ENCODE measurements at places on chromosomes 16 and 17.

GRCh38 chr16:4179020-4179419 lies 62.8 kb upstream of the ADCY9 start:
- DNase-seq, result no peak

DNA sequence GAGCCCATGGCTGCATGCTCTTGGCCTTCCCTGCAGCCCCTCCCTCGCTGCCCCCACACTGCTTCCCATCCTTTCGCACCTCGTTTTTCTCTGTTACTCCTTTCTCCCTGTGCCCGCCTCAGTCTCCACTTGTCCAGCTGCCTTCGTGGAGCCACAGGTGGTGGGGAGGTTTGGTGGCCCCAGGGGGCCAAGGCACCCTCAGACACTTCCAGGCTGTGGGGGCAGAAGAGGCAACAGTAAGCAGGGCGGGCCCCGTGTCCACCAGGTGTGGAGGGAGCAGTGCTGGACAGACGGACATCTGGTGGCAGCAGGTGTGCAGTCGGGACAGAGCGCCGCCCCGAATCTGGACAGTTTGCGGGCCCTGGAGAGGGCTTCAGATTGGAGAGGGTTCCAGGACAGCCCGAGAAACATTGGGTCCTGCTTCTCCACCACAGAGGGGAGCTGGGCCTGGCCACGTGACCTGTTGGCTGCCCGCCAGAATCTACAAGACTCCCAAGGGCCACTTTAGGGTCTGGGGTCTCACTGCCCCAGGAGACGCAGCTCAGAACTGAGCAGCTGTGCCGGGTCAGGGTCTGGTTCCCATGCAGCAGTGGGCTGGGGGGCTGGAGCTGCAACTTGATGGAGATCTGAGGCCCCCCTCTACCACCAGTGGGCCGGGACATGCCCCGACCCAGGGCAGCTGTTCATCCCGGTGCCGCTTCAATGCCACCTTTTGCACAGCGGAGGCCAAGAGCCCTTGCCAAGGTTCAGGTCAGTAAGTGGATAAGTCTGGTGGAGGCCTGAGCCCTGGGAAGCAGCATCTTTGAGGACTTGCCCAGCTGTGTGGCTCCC lies 22.8 kb downstream of the BAHCC1 start:
- no peak for DNase-seq

DNA sequence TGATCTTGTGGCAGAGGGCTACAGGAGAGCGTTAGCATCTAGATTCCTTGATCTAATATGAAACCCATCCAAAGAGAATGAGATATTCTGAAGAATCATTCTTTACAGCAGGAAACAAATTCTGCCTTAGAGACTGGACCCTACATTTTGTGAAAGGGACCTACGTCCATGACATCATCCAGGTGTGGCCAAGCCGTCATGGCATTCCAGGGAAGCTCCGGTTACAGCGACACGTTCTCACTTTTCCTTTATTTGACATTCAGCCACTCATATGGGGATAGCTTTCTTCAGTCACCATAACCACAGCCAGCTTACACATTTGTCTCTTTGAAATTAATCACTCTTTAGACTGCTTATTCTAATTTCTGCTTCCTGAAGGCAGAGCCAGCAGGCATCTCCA lies 408.1 kb downstream of the XYLT1 start:
- DNase-seq, result no peak

GRCh38 chr16:88991813-88992350 lies 14.9 kb upstream of the CBFA2T3 start:
- no peak for DNase-seq

DNA sequence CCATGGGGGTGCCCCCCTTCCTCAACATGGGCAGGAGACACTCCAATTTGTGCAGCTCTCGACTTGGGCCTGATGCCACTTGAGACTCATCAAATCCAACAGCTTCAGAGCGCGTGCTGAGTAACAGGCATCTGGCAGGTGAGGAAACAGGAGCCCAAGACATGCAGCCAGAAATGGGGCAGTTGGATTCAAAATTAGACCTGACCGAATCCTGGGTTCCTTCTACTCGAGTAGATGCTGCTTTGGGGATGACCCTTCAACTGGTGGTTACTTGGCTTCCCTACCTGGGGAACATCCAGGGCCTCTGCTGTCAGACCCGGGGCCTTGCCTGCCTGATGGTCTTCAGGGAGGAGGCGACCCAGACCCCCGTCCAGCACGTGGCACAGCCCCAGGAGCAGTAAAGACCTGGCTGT lies 488 bp upstream of the NTN3 start:
- no peak for DNase-seq

GRCh38 chr17:44502598-44503146 lies 534 bp downstream of the GPATCH8 start:
- DNase-seq, result peak; percentile 26

- no peak for DNase-seq
Observed at GRCh38 chr17:66850692-66851091, 15.8 kb downstream of the CACNG5 start.

- DNase-seq, result no peak
Observed at GRCh38 chr16:17591655-17592405, 121.1 kb upstream of the XYLT1 start.

DNA sequence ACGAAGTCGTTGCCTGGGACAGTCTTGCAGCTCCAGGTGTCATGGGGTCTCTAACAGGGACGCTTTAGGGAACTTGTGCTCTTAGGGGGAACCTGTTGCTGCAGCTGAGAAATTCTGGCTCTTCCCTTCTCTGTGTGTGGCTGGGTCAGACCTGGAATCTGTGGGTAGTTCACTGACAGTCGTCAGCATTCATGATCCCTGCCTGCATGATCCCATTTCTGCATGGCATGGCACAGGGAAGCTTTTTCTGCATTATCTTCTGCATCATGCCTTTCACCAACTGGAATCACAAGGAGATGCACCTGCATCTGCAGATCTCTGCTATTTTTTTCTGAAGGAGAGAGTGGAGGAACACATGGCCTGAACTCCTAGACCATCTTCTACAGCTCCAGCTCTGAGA lies 85.6 kb downstream of the SOX9 start:
- no peak for DNase-seq

GRCh38 chr16:49592546-49593423 lies 219.2 kb downstream of the C16orf78 start:
- peak; percentile 66 for DNase-seq

DNA sequence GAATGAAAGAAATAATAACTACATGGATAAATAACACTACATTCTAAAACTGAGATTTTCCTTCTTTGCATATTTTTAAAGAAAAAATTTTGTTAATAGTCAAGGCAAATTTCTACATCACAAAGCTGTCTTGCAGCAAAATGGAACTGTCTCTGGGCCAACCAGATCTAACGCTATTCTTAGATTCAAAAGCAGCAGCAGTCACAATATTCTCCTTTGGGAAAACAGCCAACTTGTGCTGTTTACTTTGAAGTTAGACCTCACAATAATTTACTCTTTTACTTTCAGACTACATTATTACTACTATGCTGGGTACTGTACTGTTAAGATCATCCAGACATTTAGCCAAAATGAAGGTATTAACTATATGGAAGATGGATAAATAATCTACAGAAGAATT lies 189.1 kb downstream of the CEP112 start:
- DNase-seq, result no peak
